Natural killer cell (primary cell): ENCODE measurements at places on chromosomes 5 and 9. TPM values are rescaled to one million over a fixed set of nuclear protein-coding genes. Genes with fewer than 3 reads are reported as not detected.

- no peak for DNase-seq
These were observed 232.1 kb upstream of the PIK3R1 start for GRCh38 chr5:67983251-67984110.

DNA sequence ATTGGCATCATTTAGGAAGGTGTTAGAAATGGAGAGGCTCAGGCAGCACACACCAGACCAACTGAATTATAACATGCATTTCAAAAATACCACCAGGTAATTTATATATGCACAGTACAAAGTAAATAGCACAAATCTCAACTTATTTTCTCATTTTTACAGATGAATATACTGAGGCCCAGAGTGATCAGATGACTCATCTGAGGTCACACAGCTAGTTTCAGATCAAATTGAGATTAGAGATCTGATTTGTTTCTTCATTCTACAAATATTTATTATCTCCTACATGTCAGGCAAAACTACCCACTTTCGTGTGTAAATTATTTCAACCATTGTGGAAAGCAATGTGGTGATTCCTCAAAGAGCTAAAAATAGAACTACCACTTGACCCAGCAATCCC, 507.1 kb downstream of the TLE4 start:
- DNase-seq = no peak

SLC25A2 gene
- total RNA-seq = not detected

NEK6 gene
- total RNA-seq = 33.0 TPM

VCAN gene
- 60.1 TPM for total RNA-seq

- no peak for DNase-seq
These were observed 1770.8 kb upstream of the CDH9 start for GRCh38 chr5:28808967-28809810.

GRCh38 chr5:14674983-14675854, 10.7 kb downstream of the OTULIN start:
- no peak for DNase-seq

DNA sequence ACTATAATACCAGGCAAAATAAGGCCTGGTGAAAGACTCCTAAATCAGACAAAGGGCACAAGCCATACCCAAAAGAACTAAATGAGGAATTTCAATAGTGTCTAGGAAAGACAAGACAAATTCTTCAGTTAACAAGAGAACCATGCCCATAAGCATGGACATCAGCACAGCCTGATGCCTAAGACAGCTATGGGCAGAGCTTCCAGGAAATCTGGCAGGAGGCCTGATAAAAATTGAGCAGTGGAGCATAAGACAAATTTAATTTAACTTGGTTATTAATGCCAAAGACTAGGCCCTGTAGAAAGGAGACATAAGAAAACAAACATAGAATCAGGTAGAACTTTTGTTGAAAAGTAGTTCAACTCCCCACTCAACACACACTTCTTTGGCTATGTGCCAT, 17.3 kb downstream of the KLHL3 start:
- no peak for DNase-seq

SLC34A1 gene
- total RNA-seq = 0.63 TPM

GFI1B gene
- 3.3 TPM for total RNA-seq

GRCh38 chr5:98179791-98180755, 593.4 kb upstream of the RGMB start:
- DNase-seq = no peak

GRM6 gene
- total RNA-seq = not detected

- DNase-seq = no peak
These were observed 43.8 kb downstream of the GCNT1 start for GRCh38 chr9:76502746-76503145.

GRCh38 chr9:106717686-106718085, 145.3 kb upstream of the ZNF462 start:
- DNase-seq = no peak

DNA sequence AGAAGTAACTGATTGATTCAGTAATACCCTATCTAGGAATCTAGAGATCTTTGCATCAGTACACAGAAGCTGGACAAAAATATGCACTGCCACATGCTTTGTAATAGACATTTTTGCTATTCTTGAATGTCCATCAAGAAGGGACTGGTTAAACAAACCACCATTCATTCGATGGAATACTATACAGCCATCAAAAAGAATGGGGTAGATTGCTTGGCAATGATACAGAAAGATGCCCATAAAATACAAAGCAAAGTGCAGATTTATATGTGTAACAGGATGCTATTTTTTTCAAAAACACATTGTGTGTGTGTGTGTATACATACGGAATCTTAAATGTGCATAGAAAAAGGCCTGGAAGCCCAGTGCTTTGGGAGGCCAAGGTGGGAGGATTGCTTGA, 7.6 kb downstream of the TNIP1 start:
- no peak for DNase-seq

DNA sequence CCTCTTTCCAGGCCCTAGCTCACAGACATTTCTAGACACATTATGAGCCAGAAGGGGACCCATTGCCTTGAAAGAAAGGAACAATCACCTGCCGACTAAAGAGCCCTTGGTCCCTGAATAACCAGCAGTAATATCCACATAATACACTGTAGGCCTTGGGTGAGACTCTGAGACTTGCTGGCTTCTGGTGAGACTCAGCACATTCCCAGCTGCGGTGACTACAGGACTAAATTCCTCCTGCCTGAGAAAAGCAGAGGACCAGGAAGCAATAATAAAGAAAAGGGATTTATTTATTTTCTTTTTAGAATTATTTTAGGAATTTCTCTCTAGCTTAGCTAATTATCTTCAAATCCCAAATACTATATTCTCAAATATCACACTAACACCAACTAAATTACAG, 87.8 kb upstream of the RGS7BP start:
- no peak for DNase-seq

- no peak for DNase-seq
These were observed 123.2 kb downstream of the MYO10 start for GRCh38 chr5:16812911-16813310.

GABRG2 gene
- total RNA-seq = 1.0 TPM

GRCh38 chr5:141636413-141637122, at the start of the genes HDAC3 and RELL2:
Gene HDAC3 (minus strand): TSS chr5:141636849. CDS start chr5:141636790, 59 bp downstream.
Gene RELL2 (plus strand): TSS chr5:141636997. CDS start chr5:141638226, 1,229 bp downstream.
- DNase-seq = peak; percentile 96

DNA sequence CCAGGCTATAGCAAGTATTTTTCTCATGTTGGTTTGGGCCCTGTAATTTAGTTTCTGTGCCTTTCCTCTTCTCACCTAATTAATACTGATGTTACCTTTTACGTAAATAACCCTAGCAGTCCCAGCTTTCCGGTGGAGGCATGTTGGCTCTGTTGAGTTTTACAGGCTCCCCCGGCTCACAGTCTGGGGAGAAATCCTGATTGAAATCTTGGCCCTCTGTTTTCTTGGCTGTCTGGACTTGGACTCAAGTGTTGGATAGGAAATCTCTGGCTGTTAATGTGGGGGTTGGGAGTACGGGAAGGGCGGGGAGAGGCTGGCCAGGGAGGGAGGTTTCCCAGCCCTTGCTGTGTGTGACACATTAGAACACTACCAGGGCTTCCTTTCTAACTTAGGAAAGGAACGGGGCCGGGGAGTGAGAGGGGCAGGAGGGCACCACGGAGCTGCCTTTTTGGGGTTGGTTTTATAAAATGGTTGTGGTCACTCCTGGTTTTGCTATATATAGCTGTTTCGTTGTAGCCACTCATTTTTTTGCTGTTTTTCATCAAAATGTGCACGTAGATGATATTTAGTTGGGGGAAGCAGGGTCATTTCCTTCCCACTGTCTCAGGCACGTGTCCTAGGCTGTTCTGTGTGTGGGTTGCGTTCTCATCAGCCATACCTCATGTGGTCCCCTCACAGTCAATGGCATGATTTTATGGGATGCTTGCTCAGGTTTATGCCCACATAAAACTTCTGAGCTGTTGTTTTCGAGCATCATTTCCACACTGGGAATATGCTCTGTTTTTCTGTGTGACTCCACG, 11.0 kb downstream of the TRIO start:
- no peak for DNase-seq

ADAMTS12 gene
- not detected for total RNA-seq

MLANA gene
- not detected for total RNA-seq

DNA sequence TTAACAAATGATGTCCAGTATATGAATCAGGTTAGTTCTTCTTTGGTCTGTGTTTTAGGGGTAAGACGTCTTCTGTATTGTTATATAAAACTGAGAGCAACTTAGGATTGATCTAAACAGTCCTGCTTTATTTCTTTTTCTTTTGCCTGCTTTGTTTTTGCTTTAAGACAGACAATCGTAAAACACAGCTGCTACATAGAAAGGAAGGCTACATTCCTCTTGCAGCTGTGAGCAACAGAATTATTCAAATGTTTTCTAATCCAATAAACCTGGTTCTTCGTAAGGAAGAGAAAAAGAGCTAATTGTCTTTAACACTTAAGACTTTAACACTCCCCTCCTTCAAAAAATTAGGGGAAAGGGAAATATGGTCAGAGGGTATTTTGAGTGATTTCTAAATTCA, 14.6 kb downstream of the FGF1 start:
- DNase-seq = no peak

PCDHB12 gene
- not detected for total RNA-seq

DNA sequence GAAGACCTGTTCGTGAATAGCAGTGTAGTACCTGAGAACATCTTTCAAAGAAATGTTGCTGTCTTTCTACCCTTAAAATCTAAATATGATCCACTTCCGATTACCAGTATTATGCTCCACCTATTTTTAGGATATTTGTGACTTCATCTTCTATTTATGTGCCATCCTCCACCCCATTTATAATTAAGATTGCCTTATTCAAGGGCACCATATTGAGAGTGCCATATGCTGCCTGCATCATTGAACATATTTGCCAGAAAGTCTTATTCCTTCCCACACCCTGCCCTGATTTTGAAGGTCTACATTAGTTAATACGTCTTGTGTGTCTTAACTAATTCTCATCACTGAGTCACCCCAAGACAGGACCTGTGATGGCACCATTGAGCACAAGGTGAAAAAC, 1076.7 kb downstream of the CDH12 start:
- DNase-seq = no peak

DNA sequence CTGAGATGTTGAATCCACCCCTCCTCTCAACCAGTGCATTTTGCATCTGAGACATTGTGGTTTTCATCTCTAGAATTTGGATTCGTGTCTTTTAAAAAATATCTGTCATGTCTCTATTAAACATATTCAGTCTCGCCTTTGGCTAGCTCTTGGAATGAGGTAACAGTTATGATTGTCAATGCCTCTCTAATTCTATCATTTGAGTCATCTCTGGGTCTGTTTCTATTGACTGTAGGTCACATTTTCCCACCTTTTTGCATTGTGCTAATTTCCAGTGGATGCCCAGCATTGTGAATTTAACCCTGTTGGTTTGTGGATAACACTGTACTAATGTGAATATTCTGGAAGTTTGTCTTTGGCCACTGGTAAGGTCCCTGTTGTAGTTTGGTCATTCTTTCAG, 8.4 kb upstream of the SLC6A3 start:
- DNase-seq = no peak

SLC45A2 gene
- total RNA-seq = not detected

DNA sequence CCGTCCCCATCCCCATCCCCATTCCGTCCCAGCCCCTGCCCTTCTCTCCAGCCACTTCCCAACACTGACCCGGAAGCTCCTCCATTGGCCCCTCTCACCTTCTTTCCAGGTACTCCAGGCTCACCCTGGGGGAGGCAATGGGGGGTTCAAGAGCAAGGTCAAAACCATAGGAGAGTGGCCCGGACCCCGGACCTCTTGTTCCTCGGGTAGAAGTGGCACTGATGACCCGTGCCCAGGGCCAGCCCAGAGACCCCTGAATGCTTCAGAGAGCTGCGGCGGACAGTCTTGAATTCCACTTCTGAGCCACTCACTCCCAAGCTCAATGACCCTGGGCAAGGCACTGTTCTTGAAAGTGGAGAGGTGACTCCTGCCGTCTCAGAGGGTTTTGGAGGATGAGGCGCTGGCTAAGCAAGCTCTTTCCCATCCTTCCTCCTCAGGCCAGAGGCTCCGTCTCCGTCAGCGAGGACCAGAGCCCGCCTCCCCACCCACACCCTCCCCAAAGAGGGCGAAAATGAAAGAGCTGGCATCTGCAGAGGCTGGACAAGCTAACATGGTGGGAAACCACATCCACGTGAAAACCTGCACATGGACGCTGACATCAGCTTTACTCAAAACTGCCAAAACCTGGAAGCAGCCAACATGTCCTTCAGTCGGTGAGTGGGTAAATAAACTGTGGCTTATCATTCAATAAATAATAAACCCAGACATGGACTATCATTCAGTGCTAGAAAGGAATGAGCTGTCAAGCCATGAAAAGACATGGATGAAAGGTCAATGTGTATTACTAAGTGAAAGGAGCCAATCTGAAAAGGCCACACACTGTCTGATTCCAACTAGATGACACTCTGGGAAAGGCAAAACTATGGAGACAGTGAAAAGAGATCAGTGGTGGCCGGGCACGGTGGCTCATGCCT, 27.3 kb upstream of the PHYKPL start:
- DNase-seq = no peak
